ENCODE measurements at places on chromosomes 6 and 20.
A peak's percentile ranks its signal among the peaks of the same experiment; 100 is the strongest.

DNA sequence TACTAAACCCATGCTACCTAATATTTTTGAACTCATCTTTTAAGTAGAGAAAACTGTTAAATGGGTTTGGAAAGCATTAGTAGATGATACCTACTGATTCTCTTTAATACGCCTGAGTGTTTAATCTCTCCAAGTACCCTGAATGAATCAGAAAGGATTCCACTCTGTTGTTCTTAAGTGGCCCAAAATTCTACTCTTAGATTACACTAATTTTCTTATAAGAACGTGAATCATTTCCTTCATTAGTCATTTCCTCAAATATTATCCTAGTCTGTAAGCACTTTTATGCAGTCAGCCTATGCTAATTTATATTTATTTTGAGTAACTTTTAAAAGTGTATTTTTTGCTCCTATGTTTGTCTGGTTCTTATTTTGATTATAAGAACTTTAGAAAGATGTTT lies 380.0 kb downstream of the BTBD9 start:
- no peak for DNase-seq

DNA sequence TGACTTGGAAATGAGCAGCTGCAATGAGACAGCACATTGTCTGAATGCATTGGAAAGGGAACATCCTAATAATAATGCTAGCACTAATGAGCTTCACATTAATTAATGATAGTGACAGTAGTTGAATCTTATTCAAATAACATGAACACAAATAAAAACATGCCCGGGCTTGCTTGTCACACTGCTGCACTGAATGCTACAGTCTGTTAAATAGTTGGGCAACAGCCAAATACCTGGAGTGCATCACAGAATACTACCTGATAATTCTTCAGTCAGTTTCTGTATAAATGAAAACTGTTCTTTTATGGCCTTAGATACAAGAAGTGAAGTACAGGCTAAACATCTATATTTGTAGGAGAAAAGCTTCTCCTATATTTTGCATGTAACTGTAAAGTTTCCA lies 458.7 kb downstream of the RNF144B start:
- no peak for DNase-seq

DNA sequence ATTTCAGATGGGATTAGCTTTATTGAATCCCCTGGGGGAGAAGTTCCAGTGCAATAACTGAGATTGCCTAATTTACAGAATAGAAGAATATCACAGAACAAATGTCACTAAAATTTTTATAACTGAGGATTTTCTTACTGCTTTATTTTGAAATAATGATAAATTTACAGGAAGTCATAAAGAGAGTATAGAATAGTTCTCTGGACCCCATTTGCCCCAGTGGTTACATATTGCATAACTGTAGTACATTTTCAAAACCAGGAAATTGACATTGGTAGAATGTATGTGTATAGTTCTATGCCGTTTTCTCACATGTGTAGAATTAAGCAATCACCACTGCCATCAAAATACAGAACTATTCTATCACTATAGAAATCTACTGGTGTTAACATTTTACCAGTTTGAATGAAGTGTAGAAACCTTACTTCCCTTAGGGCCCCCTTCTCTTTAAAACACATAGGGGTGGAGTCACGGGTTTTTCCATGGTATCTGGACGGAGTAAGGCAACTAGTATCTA lies 18.3 kb downstream of the KIF6 start:
- no peak for DNase-seq

- no peak for DNase-seq
Observed at GRCh38 chr6:40042232-40042631, 108.0 kb upstream of the MOCS1 start.

DNA sequence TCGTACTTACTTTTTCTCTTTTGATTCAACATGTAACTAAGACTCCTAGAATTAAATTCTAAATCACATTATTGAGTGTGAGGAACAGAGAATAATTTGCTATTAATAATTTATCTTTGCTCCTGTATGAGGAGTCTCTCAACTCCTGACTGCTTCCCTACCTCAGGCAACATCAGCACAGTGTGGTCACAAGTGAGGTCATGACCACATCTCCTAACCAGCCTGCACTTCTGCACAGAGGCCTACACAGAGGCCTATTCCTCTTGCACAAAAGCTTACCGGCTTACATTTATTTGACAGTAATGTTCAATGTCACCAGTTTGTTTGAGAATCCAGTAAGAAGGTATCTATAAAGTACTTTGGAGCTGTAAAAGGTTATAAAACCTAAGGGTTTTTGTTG lies 637.4 kb upstream of the MARCKS start:
- DNase-seq, result no peak

- DNase-seq, result no peak
Observed at GRCh38 chr6:117933471-117933870, 26.4 kb downstream of the SLC35F1 start.

GRCh38 chr6:36774331-36774730 lies 64.9 kb downstream of the CPNE5 start:
- no peak for DNase-seq

- no peak for DNase-seq
Observed at GRCh38 chr20:57696401-57696961, 13.3 kb downstream of the PMEPA1 start.

DNA sequence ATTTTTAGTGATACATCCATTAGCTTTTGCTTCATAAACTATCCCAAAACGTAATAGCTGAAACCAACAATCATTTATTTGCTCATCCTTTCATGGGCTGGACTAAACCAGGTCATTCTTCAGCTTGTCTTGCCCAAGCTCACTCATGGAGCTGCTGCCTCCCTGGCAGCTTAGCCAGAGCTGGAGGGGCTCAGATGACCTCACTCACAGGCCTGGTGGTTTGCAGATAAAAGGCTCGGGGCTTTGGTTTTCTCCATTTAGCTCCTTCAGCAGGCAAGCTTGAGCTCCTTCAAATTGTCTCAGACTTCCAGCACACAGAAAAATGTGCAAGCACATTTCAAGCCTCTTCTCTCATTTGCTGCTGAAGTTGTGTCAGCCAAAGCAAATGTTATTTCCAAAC lies 139.1 kb downstream of the BTBD3 start:
- no peak for DNase-seq

DNA sequence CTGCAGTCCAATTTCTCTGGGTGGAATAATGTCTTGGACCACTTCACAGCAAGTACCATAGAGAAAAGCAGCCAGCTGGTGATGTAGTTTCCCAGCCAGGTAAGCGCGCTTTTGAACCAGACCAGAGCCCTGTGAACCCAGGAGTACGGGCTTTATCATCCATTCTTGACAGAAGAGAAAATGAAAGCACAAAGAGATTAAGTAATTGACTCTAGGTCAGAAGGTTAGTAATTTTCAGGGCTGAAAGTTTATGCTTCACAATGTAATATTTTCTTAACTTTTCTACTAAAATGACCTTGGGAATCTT lies 7.1 kb upstream of the UST start:
- no peak for DNase-seq

GRCh38 chr6:137443901-137444300 lies 50.3 kb downstream of the OLIG3 start:
- no peak for DNase-seq

DNA sequence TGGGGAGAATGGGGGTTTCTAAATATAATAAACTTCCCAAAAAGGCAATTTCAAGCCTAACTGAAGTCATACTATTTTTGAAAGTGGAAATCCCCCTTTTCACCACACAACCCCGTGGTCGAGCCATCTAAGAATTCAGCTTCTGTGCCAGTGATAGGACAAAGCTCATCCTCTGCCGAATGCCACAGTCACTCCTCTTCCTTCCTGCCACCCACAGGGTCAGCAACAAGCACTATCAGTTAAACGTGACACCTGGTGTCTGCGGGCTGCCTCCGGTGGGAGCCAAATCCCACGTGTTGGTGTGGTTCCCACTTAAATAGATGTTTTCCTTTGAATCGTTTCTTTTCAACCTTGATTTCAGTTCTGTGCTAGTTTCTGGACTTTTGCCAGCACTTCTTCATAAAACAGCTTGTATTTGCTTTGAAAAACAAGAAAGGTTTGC lies 60.7 kb downstream of the TNFAIP3 start:
- DNase-seq, result peak; percentile 83

- no peak for DNase-seq
Observed at GRCh38 chr20:17655865-17656479, 26.1 kb downstream of the RRBP1 start.

- DNase-seq, result no peak
Observed at GRCh38 chr6:89386917-89387491, 25.1 kb downstream of the RRAGD start.

DNA sequence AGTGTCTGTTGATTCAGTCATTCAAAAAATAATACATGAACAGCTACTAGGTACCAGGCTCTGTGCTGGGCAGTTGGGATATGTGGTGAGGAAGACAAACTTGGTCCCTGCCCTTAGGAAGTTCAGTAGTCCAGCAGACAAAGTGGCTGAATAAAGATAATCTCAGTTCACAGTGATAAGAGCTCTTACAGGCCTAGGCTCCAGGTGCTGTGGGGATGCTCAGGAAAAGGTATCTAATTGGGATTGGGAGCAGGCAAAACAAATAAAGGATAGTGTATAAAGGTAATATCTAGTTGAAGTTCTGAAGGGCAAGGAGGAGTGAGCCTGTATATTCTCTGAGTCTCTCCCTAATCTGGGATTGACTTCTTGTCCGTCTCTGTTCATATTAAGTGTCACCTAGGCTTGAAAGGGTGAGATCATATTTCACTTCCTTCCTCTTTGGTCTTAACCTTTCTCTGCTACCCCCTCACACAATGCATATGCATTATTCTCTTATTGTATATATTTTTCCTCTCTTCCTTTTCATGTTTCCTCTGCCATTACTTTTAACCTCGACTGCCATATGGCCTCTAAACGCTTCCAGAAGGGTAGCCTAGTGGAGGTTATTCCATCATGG lies 13.5 kb downstream of the PTPN1 start:
- DNase-seq, result no peak

GRCh38 chr6:28401172-28401571 lies 1.6 kb upstream of the ZSCAN12 start:
- no peak for DNase-seq

- DNase-seq, result no peak
Observed at GRCh38 chr6:55694148-55694547, 115.2 kb upstream of the HMGCLL1 start.

DNA sequence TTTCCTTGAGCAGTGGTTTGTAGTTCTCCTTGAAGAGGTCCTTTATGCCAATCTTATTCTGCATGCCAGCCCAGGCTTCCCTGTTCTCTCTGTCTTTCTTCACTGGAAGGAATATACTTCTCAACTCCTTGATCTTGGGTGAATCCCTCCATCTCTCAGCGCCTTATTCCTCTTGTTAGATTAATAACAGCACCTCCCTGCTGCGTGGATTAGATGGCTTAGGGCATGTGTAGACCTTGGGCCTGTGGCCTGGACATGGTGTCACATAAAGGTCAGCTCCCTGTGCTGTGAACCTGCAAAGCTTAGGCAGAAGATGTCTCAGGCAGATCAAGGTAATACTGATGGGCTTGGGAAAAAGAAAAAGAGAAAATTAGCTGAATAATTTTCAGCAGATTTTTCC lies 18.3 kb downstream of the ZNF831 start:
- DNase-seq, result no peak

- DNase-seq, result no peak
Observed at GRCh38 chr6:35044761-35045421, 96.2 kb downstream of the TCP11 start.

DNA sequence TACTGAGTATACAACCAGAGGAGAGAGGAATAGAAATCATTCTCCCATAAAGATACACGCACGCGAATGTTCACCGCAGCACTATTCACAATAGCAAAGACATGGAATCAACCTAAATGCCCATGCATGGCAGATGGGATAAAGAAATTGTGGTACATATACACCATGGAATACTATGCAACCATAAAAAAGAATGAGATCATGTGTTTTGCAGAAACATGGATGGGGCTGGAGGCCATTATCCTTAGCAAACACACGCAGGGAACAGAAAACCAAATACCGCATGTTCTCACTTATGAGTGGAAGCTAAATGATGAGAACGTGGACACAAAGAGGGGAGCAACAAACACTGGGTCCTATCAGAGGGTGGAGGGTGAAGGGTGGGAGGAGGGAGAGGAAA lies 3.4 kb downstream of the SERPINB6 start:
- no peak for DNase-seq

DNA sequence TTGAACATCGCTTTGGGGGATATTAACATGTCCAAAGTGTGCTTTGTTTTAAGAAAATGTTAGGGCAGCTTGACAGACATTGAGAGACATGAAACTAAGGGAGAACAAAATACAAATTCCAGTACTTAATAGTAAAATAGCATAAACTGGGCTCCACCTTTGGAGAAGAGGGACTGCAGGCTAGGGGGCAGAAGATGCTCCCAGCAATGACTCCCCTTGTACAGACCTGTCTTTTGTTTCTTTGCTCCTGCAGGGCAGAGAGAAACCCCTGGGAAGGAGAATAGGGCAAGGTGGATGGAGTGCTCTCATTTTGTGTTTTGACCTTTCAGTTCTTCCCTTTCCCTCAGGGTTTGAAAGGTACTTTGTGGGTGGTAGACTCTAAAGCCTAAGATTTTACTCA lies 115.6 kb upstream of the PLCB4 start:
- no peak for DNase-seq

DNA sequence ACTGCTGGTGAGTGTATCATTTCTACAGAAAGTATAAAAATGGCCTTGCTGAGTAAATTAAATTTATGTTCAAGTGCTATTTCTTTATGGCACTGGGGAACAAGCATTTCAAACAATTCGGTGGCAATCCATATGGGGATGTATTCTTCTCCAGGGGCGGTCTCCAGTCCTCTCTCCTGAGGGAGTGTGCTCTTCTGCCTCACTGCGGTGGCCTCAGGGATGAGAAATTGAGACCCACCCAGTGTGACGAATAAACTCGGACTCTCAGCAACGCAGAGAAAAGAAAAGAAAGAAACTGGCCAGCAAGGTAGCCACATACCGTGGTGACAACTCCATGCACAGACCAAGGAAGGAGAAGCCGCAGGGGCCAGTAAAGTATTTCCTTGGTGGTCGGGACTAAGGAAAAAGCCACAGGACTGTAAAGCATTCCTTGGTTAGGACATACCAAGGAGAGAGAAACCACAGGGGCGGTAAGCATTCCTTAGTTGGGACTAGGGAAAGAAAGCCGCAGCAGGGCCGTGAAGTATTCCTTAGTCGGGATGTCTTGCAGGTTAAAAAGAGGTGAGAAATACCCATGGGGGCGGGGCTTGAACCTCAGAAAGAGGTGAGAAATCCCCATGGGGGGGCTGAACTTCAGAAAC lies 13.6 kb upstream of the GOPC start:
- DNase-seq, result no peak

GRCh38 chr20:3157817-3158216 lies 1.8 kb downstream of the FASTKD5 start:
- no peak for DNase-seq

Measured in activated naive CD4-positive, alpha-beta T cell treated with Interleukin-2 at 50 U/mL for 16 hours (primary cell).